ENCODE measurements at places on chromosomes 2 and 18.
A peak's percentile ranks its signal among the peaks of the same experiment; 100 is the strongest.

DNA sequence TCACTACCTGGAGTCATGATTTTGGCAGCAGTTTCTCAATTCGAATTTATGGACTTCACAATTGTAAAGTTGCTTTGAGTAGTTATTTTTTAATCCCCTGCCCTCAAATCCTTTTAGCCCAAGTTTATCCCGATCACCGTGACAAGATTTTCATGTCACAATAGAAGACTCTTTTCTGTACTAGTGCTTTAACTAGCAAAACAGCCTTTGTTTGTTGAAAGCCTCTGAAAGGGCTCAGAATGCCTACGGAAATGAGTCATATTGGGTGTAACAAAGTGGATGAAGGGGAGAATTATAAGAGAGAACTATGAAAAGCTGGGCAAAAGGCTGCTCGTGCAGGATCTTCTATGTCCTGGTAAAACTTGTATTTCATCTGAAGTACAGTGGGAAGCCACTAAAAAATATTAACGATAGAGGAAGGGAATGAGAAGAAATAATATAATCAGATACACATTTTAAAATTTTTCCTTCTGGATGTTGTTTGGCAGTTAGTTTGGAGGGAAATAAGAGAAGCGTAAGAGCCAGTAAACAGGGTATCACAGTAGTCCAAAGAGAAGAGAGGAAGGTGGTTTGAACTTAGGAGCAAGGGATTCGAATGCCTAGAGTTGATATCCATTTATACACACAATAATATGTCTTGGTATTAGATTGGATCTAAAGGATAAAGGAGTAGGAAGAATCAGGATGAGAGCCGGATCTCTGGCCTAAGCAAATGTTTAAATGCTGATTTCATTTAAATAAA is 114.9 kb downstream of the GALNT13 start:
- DNase-seq: peak; percentile 5

DNA sequence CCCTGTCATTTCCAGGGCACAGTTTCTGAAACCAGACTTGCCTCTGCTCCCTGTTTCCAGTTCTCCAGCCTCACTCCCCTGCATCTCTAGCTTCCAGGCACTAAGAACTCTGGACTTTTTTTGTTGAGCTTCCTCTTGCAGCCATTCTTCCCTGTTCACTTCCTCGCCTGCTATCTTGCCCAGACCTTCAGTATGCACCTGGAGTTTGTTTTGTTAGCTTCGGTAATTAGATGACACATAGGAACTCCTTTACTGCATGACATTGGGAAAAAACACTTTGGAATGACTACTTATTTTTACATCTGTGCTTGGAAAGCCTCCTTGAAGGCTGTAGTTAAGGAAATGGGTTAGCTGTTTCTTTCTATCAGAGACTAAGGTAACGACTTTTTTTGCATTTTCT is 35.2 kb downstream of the OTOF start:
- no peak for DNase-seq

GRCh38 chr2:25105336-25106085 is 62.9 kb downstream of the POMC start:
- DNase-seq: peak; percentile 80

GRCh38 chr2:147826278-147827087 is 18.3 kb upstream of the ACVR2A start:
- DNase-seq: no peak

DNA sequence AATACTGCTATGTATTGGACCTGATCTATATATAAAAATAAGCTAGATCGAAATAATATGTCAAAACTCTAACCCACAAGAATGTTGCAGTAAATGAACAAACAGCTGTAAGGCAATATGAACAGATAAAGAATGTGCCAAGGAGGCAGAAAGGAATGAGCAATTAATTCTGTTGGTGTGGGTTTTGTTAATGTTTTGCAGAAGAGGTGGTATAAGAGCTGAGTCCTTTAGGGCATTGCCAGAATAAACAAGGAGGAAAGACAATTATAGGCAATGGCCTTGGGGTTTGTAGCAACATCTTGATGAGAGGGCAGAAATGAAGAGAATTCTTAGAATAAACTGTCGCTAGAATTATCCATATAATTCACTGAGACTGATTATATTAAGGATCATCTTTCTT is 240.9 kb upstream of the GULP1 start:
- no peak for DNase-seq

GRCh38 chr2:128643221-128644065 is 324.8 kb upstream of the HS6ST1 start:
- no peak for DNase-seq

DNA sequence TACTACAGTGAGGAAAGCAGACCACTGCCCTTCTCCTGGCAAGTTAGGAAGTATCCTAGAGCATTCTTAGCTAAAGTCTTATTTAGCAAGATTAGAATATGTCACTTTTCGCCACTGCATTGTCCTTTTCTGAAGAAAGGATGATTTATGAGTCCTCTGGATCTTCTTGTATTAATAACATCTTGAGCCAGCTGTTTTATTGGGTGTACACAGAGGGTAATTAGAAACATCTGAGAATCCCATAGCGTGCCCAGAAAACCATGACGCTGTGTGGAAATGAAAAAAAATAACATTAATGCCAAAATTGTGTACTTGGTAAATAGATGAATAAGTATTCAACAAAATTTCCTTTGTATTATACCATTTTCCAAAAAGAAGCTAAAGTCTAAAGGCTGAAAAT is 198.7 kb downstream of the LTBP1 start:
- peak; percentile 91 for DNase-seq

GRCh38 chr2:229273006-229273722 is 2.1 kb upstream of the PID1 start:
- no peak for DNase-seq

- DNase-seq: peak; percentile 81
These were observed 95.9 kb downstream of the GFPT1 start for GRCh38 chr2:69291004-69291650.

- no peak for DNase-seq
These were observed 90.0 kb downstream of the CDC42EP3 start for GRCh38 chr2:37581433-37581832.

DNA sequence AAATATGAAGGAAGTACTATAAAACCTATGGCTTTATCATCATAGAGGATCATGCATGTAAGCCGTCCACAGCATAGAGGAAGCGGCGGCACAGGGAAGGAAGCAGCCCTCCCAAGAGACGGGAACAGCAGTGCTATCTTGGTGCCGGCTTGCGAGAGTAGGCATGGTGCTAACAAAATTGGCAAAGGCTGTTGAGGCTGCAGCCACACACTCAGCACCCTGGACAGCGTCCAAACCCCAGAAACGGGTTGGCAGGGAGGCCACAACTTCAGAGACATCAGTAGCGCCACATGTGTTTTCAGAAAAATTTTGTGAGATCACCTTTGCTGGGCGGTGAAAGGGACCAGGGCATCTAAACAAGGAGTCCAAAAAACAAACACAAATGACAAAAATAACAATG is 37.7 kb downstream of the NETO1 start:
- no peak for DNase-seq

- DNase-seq: peak; percentile 53
These were observed 77.5 kb downstream of the BIN1 start for GRCh38 chr2:127029350-127030051.

- DNase-seq: peak; percentile 46
These were observed 248.5 kb downstream of the CDH20 start for GRCh38 chr18:61581578-61582201.

DNA sequence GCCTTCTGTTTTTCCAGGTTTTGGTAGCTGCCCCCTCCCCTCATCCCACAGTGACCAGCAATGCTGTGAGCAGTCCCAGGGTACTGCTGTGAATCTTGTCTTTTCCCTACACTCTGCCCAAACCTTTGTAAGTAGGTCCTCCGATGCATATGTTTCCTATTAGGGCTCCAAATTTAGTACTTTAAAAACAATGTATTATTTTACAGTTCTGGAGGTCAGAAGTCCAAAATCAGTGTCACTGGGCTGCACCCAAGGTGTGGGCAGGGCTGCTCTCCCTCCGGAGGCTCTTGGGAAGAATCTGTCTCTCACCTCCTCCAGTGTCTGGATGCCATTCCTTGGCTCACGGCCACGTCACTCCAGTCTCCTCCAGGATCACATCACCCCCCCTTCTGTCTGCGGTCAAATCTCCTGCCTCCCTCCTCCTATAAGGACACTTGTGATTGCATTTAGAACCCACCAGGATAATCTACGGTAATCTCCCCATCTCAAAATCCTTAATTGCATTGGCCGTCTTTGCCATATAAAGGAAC is 208.5 kb downstream of the SH3BP4 start:
- DNase-seq: peak; percentile 40

- DNase-seq: peak; percentile 45
These were observed 24.9 kb upstream of the YWHAQ start for GRCh38 chr2:9655441-9656269.

DNA sequence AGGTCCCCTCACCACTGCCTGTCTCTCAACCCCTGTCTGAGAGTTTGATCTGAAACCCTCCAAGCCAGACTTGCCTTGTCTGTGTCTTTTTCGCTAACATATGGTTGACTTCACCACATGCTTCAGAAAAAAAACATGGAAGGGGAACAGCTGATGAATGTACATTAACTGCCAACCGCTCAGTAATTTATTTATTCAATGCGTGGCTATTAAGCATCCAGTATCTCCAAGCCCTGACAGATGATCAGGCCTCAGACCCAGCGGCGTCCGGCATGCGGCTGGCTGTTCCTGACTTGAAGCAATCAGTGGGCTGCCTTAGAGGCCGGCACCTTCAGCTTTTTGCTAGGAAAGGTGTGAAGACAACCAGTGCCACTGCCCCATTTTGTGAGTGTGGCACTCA is 62.3 kb downstream of the NGEF start:
- no peak for DNase-seq

DNA sequence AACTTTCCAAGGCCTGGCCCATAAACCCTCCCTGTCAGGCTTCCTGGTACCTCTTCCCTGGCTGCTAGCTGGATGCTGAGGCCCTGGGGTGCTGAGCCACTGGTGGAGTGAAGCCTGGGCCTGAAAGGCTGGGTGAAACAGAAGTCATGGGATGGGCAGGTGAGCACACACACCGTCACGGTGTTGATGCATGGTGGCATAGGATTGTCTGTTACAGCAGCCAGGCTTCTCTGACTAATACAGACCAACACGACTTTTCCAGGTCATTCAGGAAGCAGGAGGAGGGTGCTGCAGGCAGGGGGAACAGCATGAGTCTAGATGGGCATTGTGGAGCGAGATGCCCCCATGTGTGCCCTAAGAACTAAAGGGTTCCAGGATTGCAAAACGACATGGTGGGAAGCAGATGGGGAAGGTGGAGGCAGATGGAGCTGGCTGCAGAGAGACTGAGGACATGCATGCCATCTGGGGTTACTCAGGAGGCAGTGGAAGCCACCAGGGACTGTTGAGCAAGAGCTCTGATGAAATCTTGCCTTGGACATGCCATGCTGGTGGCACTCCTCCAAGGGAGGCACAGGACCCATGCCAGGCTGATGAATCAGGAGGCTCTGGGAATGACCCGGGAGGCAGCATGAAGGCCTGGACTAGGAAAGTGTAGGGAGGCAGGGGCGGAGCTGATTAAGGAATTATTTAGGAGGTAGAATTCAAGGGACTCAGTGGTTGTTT is 480.9 kb downstream of the TSN start:
- peak; percentile 72 for DNase-seq

DNA sequence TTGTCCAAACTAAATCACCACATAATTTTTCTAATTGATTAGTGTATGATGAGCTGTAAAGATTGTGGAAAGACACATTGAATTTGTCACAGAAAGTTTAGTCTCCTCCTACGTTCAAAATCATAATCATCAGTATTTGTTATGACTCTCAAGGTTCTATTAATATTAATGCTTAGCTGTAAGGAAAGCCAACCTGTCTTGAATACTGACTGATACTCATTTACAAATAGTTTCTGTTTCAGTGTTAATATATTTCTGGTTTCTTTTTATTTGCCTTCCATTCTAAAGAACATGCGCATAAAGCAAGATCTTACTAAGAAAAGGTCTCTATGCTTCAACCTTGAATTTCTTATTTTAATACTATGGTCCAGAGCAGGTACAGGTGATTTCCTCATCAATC is 55.1 kb downstream of the CPS1 start:
- no peak for DNase-seq

- peak; percentile 14 for DNase-seq
These were observed 24.6 kb downstream of the ARL6IP6 start for GRCh38 chr2:152743002-152743401.

GRCh38 chr2:27074738-27075565 is 3.5 kb upstream of the EMILIN1 start:
- no peak for DNase-seq

DNA sequence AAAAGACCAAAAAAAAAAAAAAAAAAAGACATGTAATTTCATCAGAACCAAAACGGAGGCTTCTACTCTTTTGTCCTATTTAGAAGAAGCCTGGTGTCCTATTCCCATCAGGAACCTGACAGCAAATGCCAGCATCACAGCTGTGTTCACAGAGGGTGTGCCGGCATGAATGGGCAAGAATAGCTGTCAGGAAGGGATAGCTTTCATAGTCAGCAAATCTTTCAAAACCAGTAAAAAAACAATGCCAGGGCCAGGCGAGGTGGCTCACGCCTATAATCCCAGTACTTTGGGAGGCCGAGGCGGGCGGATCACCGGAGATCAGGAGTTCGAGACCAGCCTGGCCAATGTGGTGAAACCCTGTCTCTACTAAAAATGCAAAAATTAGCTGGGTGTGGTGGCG is 231.8 kb upstream of the PXDN start:
- no peak for DNase-seq

DNA sequence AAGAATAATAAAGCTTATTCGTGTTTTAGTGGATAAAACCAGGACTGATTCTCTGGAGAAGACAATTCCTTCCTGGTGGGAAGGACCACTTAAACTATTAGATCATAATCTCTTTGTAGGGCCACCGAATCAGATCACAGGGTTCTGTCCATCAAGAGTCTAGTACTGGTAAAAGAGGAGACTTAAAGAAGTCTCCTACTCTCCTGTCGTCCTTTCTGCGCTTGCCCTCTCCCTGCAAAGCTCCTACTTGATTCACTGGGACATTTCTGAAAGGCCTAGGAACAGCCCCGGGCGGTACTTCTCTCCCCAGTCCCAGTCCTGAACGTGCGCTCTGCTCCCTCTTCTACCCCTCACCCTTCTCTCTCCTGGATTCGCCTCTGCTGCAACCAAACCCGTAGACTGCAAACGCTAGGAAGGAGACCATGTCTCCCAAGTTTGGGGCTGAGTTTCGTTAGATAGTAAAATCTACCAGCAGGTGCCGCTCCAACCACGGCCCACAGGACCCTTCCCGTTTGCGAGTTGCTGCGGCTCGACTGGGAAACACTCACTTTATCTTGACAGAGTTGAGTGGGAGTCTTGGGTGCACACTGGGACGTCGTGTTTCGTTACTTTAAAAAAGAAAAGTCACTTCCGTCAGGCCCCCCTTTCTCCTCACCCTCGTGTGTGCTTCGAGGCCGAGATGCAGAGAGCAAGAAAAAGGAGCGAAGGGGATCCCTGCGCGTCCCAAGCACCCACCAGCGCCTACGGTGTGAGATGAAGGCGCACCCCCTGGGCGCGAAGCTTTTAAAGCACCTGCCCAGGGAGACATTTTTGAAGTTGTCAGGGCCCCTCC is 923 bp downstream of the FIGLA start:
- DNase-seq: peak; percentile 43

- DNase-seq: no peak
These were observed 35.0 kb downstream of the TEX51 start for GRCh38 chr2:126933711-126934091.
